ENCODE measurements at places on chromosomes 3 and 15.
A peak's percentile ranks its signal among the peaks of the same experiment; 100 is the strongest.

- DNase-seq, result no peak
Observed at GRCh38 chr3:122681974-122682409, 1.4 kb downstream of the PARP14 start.

DNA sequence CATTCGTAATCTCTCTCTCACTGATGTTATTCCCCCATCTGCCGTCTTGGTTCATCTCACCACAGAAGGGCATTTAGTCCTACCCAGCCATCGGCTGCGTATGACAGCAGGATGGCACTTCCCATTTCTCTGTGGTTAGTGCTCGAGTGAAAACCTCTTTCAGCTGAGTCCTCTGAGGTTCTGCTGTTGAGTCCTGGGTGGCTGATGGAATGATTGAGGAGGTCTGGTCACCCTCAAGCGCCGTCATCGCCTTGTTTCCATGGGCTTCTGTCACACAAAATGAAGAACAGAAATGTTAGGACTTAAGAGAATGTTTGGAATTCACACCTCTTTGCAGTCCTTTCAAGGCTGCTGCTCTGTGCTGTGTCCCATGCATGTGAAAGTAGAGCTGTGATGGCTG lies 9.4 kb upstream of the SACM1L start:
- no peak for DNase-seq

GRCh38 chr3:36362216-36362615 lies 18.1 kb upstream of the STAC start:
- no peak for DNase-seq

DNA sequence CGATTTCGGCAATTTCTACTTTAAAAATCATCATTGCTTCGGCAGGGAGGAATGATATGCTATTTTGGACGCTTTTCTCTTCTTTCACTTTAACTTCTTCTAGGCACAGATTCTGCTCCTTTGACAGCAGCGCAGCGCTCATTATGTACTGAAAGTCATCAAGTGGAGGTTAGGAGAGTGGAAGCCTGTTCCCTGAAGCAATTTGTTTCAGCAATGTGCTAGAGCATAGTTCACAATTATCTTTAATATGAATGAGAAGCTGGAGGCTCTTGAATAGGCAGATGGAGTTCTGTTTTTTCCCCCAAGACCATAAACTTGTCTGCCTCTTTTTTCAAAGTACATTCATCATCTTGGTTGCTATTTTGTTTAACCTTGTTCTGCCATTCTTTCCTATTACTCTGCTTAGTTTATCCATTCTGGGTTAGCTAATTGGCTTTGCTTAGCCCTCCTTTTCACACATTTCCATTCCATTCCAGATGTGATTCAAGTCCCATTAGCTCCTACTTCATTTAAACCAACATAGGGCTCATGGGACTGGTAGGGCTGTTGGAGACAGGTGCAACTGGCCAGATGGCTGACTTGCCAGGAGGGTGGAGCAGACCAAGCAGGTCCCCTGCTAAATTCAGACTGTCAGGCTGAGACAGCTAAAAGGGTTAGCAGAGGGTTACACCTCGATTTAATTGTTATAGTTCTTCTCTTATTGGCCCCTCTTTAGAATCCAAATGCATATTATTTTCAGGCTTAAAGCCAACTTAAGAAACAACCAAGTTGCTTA lies 534.7 kb upstream of the CBLB start:
- DNase-seq, result no peak

DNA sequence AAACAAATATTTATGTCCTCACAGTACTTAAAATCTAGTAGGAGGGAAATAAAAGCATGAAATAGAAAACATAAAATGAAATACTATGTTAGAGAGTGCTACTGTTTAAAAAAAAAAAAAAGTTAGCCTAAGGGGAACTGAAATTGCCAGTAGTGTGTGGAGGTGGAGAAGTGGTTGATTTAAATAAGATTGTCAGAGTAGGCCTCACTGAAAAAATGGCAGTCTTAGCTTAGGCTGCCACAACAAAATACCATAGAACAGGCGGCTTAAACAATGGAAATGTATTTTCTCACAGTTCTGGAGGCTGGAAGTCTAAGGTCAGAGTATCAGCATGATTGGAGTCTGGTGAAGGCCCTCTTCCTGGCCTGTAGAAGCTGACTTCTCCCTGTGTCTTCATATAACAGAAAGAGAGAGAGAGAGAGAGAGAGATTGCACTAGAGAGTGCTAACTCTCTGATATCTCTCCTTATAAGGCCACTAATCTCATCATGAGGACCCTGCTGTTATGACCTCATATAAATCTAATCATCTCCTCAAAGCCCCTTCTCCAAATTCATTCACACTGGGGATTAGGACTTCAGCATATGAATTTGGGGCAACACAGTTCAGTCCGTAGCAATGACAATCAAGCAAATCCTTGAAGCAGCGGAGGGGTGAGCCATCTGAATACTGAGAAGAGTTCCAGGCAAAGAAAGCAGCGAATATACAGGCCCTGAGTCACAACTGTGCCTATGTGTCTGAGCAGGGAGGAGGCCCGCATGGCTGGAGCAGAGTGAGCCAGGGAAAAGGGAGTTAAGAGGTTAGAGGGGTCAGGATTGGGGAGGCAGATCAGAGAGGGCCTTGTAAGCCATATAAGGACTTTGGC lies 23.6 kb upstream of the LRRC34 start:
- no peak for DNase-seq

DNA sequence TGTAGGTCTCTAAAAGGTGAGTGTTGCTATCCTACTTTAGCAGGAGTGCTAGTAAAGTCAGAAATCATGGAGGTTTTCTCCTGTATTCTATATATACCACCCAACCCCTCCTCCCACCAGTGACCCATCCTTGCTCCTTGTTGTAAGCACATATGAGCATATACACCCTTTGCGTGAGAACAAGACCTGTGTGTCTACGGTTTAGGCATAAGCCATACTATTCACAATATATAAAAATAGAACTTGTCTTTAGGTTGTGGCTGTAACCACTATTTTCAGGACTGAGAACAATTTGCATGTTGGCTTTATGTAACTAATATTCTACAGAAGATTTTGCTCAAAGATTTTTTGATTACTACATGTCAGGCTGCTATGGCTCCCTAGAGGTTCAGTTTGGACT lies 59.1 kb upstream of the TOP2B start:
- DNase-seq, result no peak

DNA sequence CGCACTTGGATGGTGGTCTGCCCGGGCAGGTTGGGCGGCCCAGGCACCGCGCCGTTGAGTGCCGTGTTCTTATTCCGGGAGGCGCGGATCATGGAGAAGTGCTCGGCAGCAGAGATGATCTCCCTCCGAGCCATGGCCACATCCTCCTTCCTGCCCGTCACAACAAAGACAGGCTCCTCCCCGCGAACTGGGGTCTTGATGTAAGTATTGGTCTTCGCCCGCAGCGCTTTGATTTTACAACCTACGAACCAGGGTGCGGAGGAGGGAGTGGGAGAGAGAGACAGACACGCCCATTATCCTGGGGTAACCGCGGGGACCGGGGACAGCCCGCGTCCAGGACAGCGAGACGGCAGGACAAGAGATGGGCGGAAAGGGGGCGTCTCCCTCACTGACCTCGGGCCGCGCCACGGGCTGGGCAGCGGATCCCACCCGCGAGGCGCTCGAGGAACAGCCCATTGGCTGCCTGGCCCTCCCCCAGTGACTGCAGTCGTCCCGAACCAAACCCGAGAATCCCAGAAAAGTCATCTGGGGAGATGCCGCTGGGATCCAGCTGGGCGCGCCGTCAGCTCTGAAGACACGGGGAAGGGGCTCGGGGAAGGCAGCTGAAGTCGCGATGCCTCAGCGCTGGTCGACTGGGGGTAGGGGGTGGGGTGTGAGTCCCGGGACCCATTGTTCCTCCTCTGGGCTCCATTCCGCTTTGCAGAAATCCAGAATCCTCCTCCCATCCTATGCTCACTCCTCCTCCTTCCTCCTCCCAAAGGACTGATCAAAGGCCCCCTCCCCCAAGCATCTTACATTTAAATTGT lies 1.2 kb downstream of the MEX3B start:
- peak; percentile 35 for DNase-seq

DNA sequence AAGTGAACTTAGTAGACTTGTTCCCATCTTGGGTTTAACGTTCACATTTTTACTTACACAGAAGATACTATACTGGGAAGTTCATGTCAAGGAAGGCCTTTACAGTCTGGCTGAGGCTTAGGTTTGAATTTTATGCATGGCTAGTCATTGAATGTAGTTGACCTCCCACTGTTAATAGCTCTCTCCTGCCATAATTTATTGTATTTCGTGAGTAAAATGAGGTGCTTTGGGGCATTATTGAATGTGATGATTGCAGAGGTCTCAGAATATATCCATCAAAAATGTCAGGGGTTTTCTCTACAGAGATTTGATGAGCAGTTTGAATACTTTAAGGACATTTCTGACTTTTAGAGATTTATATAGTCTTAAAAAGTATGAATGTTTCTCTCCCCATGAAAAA lies 356.6 kb upstream of the GRM7 start:
- no peak for DNase-seq

- no peak for DNase-seq
Observed at GRCh38 chr15:77251662-77252061, 168.2 kb downstream of the PEAK1 start.

DNA sequence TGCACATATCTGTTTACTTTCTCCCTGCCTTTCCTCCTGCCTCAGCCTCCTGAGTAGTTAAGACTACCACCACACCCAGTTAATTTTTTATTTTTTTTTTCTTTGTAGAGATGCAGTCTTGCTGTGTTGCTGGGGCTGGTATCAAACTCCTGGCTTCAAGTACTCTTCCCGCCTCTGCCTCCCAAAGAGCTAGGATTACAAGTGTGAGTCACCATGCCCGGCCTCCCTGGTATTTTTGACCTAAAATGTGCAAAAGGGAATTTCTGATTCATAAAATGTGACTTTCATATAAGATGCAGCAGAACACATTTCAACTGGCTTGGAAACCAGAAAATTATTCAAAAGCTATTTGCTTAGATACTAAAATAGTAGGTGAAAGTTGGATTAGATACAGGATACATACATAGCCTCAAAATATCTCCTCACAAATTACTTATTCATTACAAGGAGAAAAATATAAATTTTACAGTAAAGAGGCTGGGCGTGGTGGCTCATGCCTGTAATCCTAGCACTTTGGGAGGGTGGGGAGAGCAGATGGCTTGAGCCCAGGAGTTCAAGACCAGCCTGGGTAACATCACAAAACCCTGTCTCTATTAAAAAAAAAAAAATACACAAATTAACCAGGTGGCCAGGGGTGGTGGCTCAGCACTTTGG lies 32.0 kb downstream of the MAP4 start:
- DNase-seq, result no peak

DNA sequence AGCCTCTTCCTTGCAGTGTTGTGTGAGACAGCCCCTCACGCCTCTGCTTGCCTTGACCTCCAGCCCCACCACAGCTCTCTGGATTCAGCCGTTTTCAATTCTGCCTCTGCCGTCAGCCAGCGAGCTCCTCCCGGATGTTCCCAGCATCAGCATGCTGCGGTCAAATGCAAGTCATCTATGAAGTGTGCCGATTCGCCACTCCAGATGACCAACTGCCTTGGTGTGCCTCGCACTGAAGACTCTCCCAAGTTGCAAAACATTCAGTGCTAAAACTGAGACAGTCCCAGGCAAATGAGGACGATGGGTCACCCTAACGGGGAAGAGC lies 30.6 kb upstream of the RASA2 start:
- DNase-seq, result no peak

- DNase-seq, result no peak
Observed at GRCh38 chr3:165390166-165390565, 194.0 kb upstream of the SLITRK3 start.

DNA sequence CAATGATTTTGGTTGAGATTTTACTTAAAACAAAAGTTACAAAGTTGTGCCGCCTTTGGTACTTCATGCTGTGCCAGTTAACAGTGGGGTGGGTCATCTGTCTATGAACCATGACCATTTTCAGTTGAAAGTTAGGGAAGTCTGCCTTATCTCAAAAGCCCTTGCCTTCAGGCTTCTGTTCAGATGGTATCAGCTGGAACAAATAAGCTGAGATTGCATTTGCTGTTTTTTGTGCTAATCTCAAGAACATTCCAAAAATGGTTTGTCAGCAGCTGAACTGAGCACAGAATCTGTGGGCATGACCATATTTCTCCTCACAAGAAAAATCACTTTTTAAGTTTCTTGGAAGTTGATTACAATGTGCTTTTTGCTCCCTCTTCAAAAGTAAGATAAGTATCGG lies 142.3 kb downstream of the IL5RA start:
- no peak for DNase-seq

DNA sequence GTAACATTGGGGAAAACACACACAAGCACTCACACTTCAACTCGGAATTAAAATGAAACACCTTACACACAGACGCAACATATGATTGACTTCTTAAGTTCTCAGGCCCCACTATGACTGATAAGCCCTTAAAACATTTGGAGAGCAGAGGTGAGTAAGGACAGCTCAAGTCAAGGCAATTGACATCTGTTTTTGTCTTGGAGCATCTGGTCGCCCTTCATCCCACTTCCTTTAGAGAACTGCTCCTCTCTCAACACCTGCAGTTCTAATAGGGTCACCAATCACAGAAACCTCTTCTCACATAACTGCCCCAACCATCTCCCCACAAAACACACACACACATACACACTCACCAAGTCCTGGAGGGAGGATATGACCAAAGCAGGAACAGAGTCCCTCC lies 43.4 kb downstream of the ERC2 start:
- DNase-seq, result no peak

- no peak for DNase-seq
Observed at GRCh38 chr15:64891561-64891960, 20.1 kb upstream of the ANKDD1A start.

DNA sequence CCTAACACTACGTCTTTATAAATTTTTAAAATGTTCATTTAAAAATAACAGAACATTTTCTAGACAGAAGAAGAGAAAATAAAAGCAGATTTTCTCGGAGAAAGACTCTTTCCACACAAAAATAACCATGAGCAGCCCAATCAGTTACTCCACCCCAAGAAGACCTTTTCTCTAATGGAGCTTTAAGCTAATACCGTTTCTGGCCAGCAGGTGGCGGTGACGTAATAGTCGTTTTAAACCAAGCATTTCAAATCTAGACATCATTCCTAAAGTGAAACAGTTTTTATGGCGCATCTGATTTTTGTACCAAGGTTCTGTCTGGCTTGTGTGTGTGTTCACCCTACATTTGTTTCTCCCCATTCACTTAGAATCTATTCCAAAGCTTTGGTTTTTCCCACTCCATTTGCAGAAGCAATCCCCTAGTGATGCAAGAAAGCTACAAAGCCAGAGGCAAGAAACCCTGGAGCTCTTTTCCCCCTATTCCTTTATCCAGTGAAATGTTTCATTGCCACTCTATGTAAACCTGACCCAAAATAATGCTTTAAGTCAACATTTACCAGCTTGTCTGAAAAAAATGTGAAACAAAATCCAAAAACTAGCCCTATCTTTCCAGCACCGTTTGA lies 336.7 kb upstream of the IGF1R start:
- peak; percentile 59 for DNase-seq

DNA sequence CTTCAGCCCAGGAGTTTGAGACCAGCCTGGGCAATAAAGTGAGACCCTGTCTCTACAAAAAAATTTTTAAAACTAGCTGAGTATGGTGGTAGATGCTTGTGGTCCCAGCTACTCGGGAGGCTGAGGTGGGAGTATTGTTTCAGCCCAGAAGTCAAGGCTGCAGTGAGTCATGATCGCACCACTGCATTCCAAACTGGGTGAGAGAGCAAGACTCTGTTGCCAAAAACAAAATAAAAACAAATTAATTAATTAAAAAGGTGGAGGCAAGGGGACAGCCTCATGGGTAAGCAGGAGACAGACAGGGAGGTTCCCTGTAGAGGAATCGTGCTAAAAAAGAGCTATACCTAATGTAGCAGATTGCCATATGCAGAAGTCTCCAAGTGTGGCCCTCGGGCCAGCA lies 12.6 kb downstream of the HAPLN3 start:
- DNase-seq, result no peak

- DNase-seq, result no peak
Observed at GRCh38 chr3:176734146-176734545, 463.1 kb downstream of the TBL1XR1 start.

Data from CD4-positive, alpha-beta T cell treated with Interleukin-10 for 1 hour (primary cell).